HuH-7 (cell line): ENCODE measurements at places on chromosomes 3 and 15.

DNA sequence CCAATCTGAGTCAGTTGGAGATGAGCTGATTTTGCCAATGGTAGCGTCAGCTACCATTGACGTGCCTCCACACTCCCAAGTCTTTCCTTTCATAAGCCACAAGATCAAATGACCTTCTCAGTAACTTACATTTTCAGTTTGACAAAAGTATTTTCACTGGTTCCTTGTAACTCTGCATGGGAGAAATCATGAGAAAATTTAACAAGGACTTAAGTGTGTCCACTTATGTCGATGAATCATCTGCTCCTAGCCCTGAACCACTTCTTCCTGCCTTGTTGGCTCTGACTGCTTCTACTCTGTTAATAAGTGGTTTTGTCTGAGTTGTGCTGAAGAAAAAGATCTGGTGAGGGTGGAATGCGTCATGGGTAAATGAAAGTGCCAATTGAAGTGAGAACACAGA is 101.2 kb downstream of the NFKBIZ start:
- no peak for DNase-seq

GRCh38 chr3:100563652-100564211 is 45.7 kb upstream of the ADGRG7 start:
- no peak for DNase-seq

DNA sequence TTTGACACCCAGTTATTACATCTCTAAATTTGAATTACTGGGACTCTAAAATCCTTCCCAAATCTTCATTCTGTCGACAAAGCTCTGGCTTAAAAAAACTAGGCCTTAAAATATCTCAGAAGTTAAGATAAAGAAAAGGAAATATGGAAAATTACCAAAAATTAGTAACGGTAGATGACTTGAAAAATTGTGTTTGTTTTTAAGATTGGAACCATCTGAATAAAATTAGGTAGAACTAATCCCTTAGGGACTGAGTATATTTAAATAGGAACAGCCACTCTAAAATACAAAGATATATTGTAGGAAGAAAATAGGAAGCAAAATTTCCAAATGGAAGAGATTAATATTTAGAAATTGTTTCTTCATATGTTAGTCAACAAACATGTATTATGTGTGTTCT is 45.1 kb upstream of the CHMP2B start:
- no peak for DNase-seq

GRCh38 chr3:184651904-184652303 is 60.0 kb downstream of the MAGEF1 start:
- DNase-seq = no peak

GRCh38 chr15:91127236-91127955 is 27.3 kb downstream of the SV2B start:
- DNase-seq = no peak

DNA sequence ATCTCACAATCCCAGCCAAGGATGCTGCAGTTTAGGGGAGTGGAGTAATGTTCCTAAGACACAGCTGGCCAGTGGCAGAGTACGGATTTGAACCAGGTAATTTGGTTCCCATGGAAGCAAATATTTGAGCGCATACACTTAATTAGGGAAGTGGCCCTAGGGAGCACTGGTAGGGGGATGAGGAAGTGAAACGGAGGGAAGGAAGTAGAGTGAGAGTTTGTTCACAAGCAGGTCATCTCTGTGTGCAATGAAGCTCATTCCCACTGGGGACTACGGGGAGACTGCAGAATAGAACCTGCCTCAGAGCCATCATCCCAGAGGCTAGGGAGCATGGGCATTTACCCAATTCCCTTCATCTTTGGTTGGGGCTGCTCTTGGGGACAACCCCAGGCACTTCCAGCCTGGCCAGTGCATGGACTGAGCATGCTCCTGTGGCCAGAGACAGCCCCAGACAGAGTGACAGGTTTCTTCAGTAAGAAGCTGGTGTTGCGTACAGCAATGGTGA is 317.2 kb upstream of the PROK2 start:
- DNase-seq = no peak

- no peak for DNase-seq
Observed at GRCh38 chr3:14019459-14019858, 105.2 kb downstream of the CHCHD4 start.

DNA sequence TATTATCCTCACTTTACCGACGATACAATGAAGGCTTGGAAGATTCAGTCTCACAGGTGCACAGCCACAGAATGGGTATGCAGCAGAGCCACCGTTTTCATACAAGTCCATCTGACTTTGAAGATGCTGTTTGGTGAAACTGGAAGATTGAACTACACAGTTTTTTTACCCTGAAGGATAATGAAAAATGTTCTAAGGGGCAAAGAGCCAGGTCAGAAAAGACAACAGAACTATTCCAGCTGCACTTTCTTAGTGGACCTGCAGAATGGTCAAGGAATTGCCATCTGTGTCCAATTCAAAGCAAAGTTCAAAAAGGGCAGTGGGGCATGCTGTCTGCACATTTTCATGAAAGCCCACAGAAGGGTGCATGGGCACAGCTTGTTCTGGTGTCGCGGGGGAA is 127.6 kb upstream of the PDZRN3 start:
- DNase-seq = no peak

GRCh38 chr3:71862371-71863140 is 77.6 kb upstream of the PROK2 start:
- DNase-seq = no peak

GRCh38 chr3:49198611-49199230 is 27.3 kb downstream of the KLHDC8B start:
- DNase-seq = no peak

DNA sequence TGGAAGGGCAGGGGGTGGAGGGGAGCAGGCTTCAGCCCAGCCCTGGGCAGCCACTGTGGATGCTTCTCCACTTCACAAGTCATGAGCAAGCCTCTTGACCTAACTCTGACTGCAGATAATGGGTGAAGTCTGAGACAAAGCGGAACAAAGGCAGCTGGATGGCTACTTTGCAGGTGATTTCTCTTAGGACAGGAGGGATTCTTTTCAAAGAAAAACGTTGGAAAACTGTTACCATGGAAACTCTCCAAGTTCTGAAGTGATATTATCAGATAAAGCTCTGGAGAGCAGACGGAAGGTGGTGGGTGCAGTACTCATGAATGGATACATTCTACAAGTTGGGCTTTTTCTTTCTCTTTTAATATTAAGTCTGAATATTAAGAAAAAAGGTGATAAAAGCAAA is 254.2 kb upstream of the SLCO3A1 start:
- no peak for DNase-seq

DNA sequence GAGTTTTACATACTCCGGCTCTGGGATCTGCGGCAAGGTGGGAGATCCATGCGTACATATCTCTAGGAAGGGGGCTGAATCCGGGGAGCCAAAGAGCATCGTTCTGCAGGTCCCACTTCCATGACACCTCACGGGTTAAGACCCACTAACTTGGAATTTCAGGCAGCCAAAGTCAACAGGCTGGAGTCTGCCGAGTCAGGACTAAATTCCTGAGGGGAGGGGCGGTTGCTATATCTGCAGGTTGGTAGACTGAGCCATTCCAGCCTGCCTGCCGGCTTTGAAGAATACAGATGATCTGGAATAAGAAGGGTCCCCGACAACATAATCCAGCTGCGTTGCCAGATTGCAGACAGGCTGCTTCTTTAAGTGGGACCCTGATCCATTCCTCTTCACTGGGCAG is 65.4 kb upstream of the PEX5L start:
- no peak for DNase-seq
